ENCODE measurements at places on chromosomes 1 and 21.

- no peak for DNase-seq
These were observed 51.3 kb downstream of the GPR161 start for GRCh38 chr1:168085401-168085872.

DNA sequence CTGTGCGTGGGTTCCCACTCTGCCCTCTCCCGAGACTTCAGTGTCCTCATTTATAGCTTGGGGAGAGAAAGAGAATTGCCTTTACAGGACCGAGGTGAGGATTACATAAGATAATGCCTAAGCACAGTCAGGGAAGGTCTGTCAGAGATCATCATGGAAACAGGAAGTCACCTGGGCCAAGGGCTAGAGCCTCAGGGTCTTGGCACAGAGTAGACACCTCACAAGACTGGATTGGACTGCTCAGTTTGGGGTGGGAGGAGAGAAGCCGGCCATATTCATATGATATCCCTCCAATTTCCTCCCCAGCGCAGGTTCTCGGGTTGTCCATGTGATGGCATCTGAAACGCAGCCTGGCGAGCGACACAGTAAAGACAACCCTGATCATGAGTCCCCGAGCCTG is 3.8 kb downstream of the CNR2 start:
- DNase-seq, result no peak

DNA sequence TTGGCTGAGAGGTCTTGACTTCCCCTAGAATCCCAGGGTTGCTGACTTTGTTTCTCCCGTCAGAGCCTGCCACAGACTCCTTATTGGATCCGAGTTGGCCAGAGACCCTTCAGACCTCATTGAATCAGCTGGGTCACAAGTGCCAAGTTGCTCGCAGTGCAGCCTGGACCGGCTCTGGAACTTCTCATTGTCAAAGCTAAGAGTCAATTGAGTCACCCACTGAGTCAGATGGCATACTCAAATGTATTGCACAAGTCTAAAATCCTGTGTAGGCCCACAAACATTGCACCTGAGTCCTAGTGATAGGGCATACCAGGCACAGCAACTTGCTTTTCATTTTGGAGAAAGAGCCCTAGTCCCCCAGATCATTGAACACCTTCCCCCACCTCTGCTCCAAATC is 20.4 kb upstream of the SCAF4 start:
- no peak for DNase-seq

DNA sequence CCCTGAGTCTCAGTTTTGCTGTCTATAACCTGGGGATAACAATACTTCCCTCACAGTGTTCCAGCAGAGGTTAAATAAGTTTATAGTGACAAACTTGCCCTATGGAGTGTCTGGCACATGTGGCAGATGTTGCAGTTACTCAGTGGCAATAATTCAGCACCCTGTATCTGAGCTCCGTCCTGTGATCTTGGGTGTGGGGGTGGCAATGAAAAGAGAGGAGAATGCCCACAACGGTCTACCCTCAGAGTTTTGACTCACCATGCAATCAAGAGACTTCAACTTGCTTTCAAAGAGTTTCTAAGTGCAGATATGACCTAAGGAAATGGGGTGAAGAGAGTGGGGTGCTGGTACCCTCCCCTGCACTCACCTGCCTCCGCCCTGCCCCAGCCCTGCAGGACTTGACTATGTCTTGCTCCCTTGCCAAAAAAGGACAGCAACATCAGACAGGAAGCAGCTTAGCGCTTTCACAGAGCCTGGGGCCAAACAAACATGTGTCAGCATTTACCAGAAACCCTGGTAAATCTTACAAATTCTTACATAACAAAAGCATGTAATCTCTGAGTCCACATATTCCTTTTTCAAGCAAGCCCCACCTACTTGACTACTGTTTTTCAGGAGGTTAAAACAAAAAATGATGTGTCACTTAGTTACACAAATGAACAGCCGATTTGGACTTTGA is 185.1 kb upstream of the CAMK1G start:
- DNase-seq, result peak; percentile 82

DNA sequence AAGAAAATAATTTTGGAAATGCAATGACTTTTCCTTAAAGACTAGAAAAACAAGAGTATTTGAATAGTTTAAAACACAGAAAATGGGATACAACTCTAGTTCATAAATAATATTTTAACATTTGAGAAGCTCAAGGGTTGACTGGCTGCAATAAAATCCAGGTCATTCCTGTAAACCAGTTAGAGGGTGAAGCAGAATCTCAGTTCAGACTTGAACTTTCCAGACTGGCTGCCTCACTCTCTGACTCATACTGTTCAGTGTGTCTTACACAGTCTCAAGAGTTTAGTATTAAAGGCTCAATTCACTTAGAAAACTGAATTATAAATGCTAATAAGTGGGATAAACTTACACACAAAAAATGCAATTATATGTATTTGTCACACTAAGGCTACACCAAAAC is 89.9 kb downstream of the RAVER2 start:
- no peak for DNase-seq

- DNase-seq, result no peak
These were observed 1.7 kb downstream of the TFF3 start for GRCh38 chr21:42313501-42313969.

DNA sequence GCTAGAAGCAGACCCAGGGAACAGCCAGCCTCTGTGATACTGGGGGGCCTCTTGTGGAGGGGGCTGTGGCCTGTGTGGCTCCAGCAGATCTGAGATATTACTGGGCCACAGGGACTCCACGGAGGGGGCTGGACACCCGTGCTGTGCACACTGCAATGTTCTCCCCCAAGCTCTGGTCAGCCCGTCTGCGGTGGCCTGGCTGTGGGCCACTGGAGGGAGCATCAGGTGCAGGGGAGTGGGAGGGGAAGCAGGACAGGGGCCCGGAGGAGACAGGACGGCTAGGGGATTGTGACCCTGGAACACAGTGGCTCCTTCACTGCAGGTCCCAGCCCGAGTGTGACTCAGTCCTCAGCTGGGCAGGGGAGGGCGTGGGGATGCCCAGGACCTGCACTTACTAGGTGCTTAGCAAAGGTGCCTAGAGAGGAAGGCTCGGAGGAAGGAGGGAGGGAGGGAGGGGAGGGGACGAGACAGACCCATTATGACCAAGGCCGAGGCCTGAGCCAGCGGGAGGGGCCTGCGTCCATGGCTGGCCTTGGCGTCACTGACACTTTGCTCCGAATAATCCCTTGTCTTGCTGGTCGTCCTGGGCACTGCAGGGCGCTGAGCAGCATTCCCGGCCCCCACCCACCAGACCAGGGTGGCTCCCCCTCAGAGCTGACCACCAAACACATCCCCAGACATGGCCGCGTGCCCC is 44.2 kb downstream of the PRDM16 start:
- no peak for DNase-seq

DNA sequence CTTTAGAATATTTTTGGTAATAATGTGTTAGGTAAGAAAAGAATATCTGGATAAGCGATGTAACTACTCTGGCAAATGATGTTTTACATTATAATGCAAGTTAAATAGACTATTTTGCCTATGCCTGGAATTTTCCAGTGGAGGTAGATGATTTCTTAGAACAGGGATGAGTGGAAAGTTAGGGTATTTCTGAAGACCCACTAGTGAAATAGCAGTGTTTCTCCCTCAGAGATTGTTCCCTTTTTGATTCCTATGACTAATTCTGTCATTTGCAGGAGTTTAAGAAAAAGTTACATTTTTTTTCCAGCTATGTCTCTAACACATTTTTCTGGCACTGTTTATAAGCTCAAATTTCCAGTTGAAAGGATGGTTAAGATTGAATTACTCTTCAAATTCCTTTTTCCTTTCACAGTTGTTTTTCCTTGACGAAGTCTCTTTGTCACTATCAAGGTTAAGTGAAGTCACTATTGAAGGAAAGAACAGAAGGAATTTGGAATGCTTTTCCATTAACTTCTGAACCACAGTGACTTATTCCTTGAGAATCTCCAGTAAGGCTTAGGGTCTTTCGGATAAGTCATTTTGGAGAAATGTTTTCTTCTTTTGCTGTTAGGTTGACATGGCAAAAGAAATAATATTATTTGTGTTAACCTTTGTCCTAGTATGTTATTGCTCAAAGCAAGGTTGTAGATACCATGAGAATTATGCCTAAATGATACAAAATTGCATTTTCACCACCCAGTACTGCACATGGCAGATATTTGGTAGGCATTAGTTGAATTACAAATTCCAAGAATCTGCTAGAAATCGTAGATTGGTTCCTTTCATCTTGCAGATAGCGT is 42.9 kb upstream of the ZNF326 start:
- peak; percentile 22 for DNase-seq

- no peak for DNase-seq
These were observed at the start of gene TTLL10 for GRCh38 chr1:1173793-1174415. TTLL10 (plus strand) TSS chr1:1173880; CDS start chr1:1179216, 5,336 bp downstream.

GRCh38 chr1:58249737-58250586 is 296.6 kb downstream of the OMA1 start:
- no peak for DNase-seq

GRCh38 chr1:27433706-27434105 is 41.3 kb downstream of the GPR3 start:
- DNase-seq, result no peak

DNA sequence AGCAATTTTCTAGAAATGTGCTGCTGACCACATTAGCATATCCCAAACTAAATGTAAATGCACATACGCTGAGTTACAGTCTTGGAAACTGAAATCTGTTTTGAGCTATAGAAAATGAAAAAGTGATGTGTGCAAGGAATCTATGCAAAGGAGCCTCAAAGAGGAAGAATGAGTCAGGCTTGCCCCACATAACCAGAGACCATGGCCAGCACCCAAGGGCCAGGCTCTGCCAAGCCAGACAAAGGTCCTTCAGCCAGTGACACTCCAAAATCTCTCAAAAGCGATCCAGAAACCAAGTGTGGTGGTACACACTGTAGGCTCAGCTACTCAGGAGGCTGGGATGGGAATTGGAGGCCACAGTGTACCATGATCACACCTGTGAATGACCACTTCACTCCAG is 195.2 kb downstream of the TOMM20 start:
- peak; percentile 16 for DNase-seq

GRCh38 chr21:43196826-43197225 is 28.0 kb downstream of the CRYAA start:
- DNase-seq, result no peak

DNA sequence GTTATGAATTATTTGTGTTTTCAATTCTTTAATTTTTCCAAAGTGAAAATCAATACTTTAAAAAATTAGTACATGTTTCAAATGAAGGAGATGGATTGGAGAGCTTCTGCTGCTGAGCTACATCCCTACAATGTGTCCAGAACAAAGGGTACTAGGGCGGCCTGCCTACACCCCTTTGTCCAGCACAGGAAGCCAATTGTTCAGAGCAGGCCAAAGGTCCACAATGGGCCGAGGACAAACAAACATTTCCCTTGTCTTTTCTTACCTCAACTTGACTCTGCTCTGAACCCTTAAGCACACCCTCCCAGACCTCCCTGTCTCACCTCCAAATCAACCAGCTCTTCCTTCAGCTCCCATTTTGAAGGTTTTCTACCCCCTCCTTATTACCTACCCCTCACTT is 39.4 kb upstream of the CAMK1G start:
- DNase-seq, result no peak

- DNase-seq, result no peak
These were observed 225.3 kb downstream of the RGS7 start for GRCh38 chr1:241131636-241132194.

DNA sequence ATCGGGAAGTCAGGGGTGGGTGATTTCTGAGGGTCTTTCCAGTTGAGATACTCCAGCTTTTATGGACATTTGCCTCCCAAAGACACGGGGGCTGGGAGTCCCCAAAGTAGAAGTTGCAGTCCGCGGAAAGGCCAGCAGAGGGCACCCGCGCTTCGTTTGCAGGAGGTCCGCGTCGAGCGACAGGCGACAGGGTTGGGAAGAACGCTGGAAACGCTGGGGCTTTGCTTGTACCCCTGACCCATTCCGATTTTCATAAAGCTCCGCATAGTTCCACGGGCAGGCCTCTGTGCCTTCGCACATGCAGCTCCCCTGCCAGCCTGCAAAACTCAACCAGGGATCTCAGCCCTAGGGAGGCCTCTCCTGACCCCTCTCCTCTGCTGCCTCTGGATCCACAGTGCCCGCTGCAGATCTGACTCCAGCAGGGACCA is 44.2 kb upstream of the LAPTM5 start:
- no peak for DNase-seq

- no peak for DNase-seq
These were observed 24.6 kb downstream of the KIRREL1 start for GRCh38 chr1:158017800-158018595.

- DNase-seq, result no peak
These were observed 14.8 kb downstream of the ARHGEF11 start for GRCh38 chr1:157030728-157031127.

- DNase-seq, result no peak
These were observed 5.8 kb upstream of the ERG start for GRCh38 chr21:38504066-38504465.

DNA sequence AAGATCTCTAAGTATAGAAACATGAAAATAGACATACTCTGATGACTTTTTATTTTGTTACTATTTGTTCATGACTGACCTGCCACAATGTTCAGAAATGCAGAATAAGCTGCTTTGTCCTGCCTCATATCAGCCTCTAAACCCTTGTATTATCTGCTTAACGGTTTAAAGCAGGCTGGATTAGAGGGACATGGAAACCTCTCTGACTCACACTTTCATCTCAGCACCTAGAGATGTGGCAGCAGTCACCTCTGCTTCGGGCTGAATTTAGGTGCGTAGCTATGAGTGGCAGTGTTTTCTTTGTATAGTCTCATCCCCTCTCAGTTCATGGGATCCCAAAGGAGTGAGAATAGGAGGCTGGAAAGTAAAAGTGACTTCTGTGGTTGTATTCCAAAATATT is 255.4 kb downstream of the RGS7 start:
- no peak for DNase-seq

GRCh38 chr1:52668711-52669110 is 29.4 kb downstream of the COA7 start:
- DNase-seq, result peak; percentile 74

GRCh38 chr1:36372617-36373016 is 13.1 kb downstream of the STK40 start:
- peak; percentile 19 for DNase-seq

DNA sequence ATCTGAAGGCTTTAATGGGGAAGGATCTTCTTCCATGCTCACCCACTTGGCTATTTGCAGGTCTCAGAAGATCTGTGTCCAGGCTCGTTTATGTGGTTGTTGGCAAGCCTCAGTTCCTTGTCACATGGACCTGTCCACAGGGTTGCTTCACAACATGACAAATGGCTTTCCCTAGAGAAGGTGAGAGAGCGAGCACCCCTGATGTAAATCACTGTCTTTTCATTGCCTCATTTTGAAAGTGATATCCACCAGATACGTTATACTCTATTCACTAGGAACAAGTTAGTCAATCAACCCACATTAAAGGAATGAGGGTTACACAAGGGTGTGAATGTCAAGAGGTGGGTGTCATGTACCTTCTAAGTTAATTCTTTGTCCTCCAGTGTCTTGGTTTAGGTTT is 433.3 kb downstream of the RPS6KC1 start:
- DNase-seq, result no peak

- DNase-seq, result no peak
These were observed 27.4 kb downstream of the CDCA8 start for GRCh38 chr1:37719572-37720195.

GRCh38 chr1:60569189-60569588 is 495.6 kb upstream of the C1orf87 start:
- no peak for DNase-seq

GRCh38 chr1:112776688-112777087 is 61.6 kb upstream of the PPM1J start:
- no peak for DNase-seq

Measured in NCI-H226 (cell line).